ENCODE measurements at places on chromosomes 4 and X.

GRCh38 chr4:62816566-62816965 lies 1592.7 kb downstream of the TECRL start:
- no peak for DNase-seq

DNA sequence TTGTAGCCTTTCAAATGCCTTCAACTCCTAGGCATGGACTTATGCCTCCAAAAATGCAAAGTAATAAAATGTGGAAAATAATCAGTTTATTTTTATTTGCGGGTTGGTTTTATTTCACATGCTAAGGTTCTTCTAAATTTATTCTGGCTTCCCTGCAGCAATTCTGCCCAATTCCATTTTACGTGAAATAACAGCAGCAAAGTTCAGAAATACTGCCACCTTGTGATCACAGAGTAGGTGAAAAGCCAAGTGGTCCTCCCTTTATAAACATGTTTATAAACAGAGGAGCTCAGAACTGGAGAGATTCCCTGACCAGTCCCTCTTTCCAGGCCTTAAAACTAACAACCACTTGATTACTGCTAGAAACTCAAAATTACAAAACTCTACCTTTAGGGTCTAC lies 14.7 kb upstream of the DCHS2 start:
- no peak for DNase-seq

GRCh38 chrX:19791562-19791961 lies 95.8 kb downstream of the SH3KBP1 start:
- DNase-seq, result no peak

DNA sequence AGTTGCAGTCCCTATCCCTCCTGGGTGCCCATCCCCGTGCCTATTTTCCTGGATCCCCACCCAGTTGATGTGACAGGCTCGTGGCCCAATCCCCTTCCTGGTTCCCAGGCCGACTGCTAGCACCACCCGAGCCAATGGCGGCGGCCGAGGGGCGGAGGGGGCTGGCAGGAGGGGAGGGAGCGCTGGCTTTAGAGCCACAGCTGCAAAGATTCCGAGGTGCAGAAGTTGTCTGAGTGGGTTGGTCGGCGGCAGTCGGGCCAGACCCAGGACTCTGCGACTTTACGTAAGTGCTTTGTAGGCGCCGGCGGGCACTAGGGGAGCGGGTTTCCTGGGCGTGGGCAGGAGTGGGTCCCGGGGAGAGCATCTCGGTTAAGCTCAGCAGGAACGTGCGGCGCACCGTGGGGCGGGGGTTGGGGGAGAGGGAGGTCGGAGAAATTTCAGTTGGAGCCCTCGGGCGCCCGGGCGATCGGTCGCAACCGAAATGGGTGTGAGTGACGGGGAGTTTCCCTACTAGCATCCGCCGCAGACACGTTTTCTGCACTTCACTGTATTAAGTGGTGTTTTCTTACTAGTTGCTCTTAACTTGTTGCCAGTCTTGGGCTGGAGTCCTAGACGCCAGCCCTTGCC lies at the start of gene PLS3:
Gene PLS3, plus strand, starts transcription at position 197 of the 627 bp plus-strand sequence. CDS start 49,077 bp downstream, outside the sequence.
- no peak for DNase-seq

GRCh38 chr4:88960576-88960975 lies 96.4 kb downstream of the FAM13A start:
- DNase-seq, result no peak

- DNase-seq, result no peak
Observed at GRCh38 chr4:61838072-61838471, 637.9 kb downstream of the ADGRL3 start.

GRCh38 chrX:68929332-68930150 lies 100.7 kb downstream of the EFNB1 start:
- DNase-seq, result no peak

- no peak for DNase-seq
Observed at GRCh38 chr4:38842994-38843393, 13.6 kb downstream of the TLR6 start.

GRCh38 chr4:100981447-100982204 lies 365.7 kb downstream of the PPP3CA start:
- DNase-seq, result no peak

GRCh38 chr4:174505892-174506291 lies 16.4 kb downstream of the HPGD start:
- DNase-seq, result no peak

DNA sequence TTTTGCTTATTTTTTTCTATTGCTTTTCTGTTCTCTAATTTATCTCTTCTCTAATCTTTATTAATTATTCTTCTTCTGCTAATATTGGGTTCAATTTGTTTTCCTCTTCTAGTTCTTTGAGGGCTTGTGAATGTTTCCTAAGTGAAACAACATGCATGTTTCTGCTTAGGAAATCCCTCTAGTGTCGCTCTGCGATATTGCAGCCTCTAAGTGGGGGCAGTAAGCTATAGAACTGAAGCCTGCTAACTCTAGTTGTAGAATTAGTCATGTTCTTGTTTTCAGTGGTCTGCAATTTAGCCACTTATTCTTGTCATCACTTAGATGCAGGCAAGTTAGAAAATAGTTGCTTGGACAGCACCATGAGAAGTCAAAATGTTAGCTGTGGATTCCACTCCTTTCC lies 222.6 kb downstream of the SPIN4 start:
- DNase-seq, result no peak

GRCh38 chr4:63717384-63717783 lies 691.9 kb downstream of the TECRL start:
- DNase-seq, result no peak

DNA sequence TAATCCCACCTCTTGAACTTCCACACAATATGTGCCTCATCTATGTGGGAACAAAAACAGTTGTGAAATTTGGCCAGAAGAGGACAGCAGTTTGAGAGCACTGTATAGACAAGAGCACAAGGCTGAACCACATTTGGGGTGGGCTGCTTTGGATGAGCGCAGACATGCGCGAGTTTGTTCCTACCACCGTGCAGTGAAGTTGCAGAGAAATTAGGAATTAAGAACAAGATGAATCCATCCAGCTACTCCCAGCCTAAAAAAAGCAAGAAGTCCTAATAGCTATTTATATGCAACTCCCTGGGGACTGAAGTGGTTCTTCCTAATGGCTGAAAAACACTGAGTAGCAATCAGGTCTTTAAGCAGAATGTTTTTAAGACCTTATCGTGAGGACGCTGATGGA lies 1.0 kb downstream of the GAB3 start:
- DNase-seq, result no peak

GRCh38 chr4:78310740-78311115 lies 240.8 kb upstream of the ANXA3 start:
- DNase-seq, result no peak

GRCh38 chr4:87865960-87866598 lies 33.3 kb downstream of the MEPE start:
- no peak for DNase-seq

DNA sequence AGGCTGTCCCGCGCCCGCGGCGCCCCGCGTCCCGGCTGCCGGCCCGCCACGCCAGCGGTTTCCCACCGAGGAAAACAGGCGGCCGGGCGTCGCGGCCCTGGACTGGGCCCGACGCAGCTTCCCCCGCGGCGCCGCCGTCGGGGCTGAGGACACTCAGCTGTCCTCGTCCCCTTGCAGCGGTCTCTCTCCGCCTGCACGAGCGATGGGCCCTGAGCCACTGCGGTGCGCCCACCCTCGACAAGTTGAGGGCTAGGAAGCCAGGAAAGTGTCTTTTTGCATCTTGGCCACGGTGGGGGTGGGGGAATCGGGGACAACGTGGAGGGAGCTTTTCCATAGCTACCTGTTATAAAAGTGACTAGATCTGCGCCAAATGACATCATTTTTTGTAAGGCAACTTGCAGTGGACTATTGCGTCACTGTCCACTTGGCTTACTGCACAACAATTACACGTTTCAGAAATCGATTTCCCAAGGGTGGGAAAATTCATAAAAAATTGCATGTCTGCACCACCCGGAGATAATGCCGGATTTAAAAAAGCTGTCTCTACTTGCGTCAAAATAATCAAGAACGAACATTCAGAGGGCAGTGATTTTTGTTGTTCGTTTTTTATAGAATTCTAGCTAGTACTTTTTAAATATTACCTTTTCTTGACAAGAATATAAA lies 1.1 kb downstream of the KLHL15 start:
- DNase-seq, result no peak

DNA sequence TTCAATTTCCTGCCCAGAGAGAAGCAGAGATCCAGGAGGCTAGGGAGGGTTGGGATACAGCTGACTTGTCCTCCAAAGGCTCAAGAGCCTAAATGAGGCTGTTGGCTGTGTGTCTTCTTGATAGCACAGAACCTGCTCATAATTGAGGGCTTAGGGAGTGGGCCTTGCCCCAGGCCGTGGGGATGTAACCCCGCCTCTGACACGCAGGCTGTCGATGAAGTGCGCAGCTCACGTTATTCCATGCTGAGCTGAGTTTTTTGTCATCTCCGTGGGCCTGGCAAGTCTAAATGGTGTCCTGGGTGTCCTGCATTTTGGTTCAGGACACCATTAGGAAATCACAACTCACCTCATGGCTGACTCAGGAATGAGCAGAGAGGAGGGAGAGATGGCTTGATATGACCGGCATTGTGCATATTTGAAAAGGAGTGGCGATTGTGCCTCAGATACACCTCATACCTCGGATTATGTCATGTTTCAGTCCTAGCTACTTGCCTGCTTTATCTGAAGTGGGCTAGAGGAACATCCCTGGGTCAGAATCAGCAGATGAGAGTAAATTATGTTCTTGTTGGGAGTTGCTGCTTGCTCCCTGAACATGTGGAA lies 43.7 kb downstream of the FHDC1 start:
- DNase-seq, result no peak

DNA sequence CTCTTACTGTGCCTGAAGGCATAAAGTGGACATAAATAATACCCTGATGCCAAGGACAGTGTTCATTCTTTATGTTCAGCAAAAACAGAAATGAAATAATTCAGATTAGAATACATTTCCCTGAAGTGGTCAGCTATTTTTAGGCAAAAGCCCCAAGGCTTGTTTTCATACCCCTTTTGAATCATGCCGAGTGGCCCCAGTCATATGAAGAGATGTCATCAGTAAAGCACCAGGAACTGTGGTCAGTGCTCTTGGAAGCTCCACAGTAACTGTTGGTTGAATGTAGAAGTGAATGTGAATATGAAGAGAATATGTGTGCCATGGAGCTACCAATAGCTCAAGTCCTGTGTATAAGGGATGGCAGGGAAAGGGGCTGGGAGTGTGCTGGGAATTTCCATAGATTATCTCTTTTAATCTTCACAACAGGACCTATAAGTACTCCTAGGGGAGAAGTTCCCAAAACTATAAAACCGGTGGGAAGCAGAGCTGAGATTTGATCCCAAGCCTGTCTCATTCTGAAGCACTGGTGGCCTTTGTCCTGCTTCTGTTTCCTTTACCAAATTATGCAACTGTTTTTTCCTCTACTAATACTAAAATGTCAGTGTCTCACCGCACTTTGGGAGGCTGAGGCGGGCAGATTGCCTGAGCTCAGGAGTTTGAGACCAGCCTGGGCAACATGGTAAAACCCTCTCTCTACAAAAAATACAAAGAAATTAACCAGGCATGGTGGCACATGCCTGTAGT lies 52.6 kb downstream of the FNIP2 start:
- DNase-seq, result no peak

- no peak for DNase-seq
Observed at GRCh38 chrX:73068467-73069364, 10.6 kb downstream of the PABPC1L2A start.

Measured in activated T-cell treated with anti-CD3 and anti-CD28 coated beads for 24 hours (primary cell).